CD4-positive, alpha-beta T cell treated with Interleukin-15 for 1 hour (primary cell): ENCODE measurements at places on chromosomes 13 and 19.

DNA sequence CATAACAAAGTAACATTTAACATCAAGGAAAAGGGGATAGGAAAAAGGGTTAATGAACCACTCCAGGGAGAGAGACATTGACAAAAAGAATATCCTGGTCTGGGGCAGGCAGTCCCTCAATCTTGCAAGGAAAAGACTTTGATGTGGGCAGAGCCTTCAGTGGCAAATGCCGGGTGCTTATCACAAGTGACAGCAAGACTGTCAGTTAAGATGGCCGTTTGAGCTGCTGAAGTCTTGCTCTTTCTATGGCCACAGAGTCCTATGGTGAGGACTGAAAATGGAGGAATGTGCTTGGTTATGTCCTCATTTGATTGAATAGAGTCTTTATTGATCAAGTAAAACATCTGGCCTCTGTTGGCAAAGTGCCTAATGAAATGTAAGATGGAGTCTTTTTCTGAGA, 112.1 kb downstream of the B3GLCT start:
- no peak for DNase-seq

DNA sequence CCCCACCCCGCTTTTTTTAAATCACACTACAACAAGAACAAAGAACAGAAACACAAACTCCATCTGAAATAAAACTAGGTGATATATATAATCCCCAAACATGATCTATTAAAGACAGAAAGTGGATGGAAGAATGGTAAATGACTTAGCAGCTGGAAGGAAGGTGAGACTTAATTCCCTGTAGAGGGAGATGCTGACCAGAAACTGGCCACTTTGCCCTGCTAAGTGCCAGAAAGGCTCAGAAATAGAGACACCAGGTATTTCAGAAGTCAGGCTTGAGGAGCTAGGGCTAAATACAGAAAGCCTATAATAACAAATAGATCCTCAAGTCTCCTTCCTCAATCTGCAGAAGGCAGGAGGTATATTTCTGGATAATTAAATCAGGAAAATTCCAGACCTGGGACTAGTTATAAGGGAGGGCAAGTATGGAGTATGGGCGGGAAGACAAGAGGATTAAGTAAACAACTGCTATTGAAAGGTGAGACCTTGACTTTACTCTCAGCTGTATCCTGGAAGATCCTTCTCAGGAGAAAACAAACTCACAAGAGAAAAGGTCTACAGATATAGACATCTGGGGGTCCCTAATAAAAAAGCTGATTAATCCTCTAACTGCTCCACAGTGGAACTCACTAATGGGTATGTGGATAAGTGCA, 32.2 kb downstream of the MTRF1 start:
- no peak for DNase-seq

DNA sequence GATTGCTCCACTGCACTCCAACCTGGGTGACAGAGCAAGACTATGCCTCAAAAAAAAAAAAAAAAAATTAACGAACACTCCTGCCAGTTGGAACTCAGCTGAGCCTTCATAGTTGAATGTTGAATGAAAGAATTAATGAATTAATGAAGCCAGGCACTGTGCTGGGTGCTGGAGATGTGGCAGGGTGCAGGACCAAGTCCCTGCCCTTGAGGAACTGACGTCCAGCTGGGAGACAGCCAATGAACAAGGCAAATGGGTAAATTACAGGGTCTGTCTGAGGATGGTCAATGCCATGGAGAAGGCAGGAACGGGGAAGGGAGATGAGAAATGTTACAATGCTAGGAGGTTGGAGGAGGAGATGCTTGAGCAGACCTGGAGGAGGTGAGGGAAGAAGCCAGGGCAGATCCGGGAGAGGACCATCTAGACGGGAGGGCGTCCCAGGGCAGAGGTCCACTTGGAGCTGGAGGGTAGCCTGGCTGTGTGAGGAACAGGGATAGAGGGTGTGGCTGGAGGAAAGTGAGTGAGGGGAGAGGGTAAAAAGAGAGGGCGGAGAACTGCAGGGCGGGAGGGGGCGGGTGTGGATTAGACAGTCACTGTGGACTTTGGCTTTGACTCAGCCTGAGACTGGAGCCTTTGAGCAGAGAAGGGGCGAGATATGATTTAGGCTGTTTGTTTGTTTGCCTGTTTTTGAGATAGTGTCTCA, 16.8 kb upstream of the IGSF23 start:
- DNase-seq = no peak

- DNase-seq = no peak
Measured at GRCh38 chr13:38308736-38309135, 40.9 kb upstream of the UFM1 start.
